ENCODE measurements at places on chromosomes 1 and 21.

DNA sequence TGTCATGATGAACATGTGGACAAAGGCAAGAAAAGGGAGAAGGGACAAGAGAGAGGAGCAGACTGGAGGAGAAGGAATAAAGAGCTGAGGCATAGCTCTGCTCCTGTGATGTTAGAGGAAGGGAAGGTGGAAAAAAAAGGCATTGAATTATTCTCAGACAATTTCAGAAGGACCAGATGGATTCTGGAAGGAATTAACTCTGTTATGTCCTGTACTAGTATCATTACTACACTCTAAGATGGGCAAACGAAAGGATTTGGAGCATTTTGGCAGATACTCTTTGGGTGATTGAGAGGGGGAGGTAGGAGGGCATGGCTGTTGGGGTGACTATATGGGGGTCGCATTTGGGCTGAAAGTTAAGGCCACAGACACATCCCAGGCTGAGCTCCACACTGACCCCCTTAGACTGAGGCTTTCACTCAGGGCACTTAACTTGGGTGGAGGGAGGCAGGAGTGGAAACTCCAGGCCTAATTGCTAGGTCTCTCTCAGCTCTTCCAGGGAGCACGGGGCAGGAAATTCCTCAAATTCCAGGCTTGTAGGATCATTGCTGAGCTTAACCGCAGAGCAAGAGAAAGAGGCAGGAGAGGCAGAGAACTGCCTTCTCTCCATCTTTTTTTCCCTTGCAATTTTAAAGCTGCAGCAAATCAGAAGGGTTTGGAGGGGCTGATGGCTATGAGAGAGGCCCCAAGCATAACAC is 25.9 kb downstream of the KIRREL1 start:
- no peak for DNase-seq

DNA sequence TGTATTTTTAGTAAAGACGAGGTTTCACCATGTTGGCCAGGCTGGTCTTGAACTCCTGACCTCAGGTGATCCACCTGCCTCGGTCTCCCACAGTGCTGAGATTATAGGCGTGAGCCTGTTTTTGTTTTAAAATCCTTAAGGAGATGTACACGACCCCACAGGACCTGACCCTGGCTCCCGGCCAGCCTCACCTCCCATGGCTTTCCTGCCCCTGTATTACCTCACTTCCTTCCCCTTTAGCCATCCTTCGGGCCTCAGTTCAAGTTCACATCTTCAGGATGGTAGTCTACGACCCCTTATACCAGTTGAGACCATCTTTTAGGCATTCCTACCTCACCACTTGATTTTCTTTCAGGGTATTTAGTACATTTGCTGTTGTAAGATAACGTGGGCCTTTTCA is 36.3 kb downstream of the TCP10L start:
- no peak for DNase-seq

DNA sequence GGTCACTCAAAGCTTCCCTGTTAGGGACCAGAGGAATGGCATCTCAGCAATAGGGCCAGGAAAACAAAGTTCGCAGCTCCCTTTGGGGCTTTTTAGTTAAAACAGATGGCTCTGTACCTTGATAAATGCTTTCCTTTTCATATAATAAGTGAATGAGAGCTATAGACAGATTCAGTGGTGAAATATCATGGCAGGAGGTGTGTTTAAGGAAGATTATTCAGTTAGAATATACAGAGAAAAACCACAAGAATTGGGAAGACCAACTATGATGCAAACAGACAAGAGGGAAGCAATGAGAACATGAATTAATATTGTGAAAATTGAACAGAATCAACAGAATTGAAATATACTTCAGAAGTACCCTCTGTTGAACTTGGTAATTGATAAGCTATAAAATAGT is 379.4 kb downstream of the PLPP3 start:
- DNase-seq = no peak

GRCh38 chr1:230849451-230850224 is 18.7 kb downstream of the C1orf198 start:
- no peak for DNase-seq

DNA sequence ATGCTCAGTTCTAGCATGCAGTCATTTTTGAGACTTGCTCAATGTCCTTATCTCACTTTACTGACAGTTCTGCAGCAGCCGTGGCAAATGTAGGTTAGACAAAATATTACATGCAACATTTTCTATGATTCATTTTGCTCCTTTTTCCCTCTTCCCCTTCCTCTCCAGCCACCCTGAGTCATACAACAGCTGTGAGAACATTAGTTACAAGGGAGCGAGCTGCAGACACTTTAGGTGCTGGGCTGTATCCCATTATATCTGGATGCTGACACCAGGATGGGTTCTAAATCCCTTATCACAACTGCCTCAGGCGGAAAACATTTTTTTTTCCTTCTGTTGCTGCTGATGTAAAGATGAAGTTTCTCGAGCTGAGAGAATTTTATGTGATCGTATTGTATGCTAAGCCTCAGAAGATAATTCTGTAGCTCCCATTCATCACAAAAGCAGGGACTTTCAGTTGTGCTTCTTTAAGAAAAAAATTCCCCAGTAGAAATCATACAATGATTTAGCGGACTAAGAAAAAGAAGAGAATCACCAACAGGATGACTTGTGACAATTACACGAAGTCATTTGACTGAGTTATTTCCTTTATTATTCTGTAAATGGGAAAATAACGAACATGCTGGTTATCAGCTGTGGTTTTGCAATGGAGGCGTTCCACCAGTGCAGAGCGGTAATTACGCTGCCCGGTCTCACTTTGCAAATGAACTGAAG is 345.0 kb downstream of the DISC1 start:
- DNase-seq = no peak

GRCh38 chr1:200659269-200659668 is 10.4 kb downstream of the DDX59 start:
- no peak for DNase-seq

DNA sequence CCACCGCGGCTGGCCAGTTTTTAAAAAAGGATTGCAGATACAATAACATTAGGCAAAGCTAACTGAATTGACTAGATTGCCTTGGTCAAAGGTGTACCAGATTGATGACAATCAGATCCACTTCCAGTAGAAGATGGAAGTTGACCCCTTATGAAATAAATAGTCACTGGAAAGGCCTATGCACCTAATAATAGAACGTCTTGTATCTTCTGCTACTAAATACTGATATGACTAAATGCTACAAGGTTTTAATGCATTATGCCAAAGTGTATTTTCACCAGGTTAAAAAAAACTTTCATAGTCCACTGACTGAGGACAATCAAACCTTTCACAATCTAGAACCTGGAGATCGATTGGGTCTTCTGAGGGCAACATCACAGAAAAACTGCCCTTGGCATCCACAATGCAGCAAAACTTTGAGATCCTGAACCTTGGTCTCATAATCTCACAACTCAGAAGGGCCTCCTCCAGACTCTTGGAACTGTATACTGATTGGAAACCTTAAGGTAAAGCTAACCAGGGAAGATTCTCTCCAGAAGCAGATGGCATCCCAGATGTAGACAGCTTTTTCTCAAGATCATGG is 7.8 kb upstream of the RBBP5 start:
- DNase-seq = no peak

- no peak for DNase-seq
Observed at GRCh38 chr1:187641463-187641862, 812.7 kb downstream of the PLA2G4A start.

GRCh38 chr1:171817511-171818265 is 23.6 kb upstream of the DNM3 start:
- no peak for DNase-seq

GRCh38 chr1:232445361-232446106 is 184.4 kb downstream of the SIPA1L2 start:
- DNase-seq = no peak

DNA sequence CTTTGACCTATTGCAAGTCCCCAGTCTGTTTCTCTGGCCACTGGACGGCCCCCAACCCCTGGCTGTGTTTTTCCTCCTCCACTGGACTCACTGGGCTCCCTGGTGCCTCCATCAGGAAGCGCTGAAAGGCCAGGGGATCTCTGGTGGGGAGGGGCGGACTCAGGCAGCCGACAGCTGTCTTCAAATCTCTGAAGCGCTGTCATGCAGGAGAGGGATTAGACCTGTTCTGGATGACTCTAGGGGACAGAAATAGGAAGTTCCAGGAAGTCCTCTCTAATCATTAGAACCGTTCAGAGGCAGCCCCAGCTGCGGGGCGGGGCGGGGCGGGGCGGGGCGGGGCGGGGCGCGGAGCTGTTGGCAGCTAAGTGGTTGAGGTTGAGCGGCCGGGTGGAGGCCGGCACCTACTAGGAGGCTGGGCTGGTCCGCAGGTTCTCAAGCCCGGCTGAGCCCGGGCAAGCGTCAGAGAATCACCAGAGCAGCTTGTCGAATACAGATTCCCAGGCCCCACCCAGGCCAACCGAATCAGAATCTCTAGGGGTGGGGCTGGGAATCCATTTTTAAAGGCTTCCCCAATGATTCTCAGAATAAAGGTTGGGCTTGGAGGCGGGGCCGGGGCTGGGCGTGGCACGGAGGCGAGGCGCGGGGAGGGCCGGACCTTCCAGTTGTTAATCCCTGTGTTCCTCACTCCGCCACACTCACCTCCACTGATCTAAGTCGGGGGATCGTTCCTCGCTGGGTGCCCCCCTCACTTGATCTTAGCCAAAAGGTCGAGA is 11.4 kb upstream of the PHLDA3 start:
- DNase-seq = peak; percentile 12

- no peak for DNase-seq
Observed at GRCh38 chr1:15700508-15700907, 16.4 kb downstream of the PLEKHM2 start.

GRCh38 chr1:2350911-2351655 is 40.3 kb downstream of the MORN1 start:
- DNase-seq = no peak

- DNase-seq = no peak
Observed at GRCh38 chr1:228983231-228983660, 248.0 kb downstream of the RHOU start.

DNA sequence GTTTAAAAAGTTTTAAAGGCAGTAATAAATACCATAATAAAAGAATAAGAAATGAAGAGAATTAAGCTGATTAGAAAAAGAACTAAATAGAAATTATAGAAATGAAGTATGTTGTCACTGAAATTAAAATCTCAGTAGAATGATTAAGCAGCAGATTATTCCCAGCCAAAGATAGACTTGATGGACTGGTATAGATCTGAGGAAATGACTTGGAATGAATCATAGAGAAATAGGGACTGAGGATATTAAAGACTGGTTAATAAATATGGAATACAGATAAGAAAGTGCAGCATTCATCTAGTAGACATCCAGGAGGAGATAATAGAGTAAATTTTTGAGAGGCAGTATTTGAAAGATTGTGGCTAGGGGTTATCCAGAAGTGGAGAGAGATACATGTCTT is 28.7 kb downstream of the MARK1 start:
- DNase-seq = no peak

DNA sequence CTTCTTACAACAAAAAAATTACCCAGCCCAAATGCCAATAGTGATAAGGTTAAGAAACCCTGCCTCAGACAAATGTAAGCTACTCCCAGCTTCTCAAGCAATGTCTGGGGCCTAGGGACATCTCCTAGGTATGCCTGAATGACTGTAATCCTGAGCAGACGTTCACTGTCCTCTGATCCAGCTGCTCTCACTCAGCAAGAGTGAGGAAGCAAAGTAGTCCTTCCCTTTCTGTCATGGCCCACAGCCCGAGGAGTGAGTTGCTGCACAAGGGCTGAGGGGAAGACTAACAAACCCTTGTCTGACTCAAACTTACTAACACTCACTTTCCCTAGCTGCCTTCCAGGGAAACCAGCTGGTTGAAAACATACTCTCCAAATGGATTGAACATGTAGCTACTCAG is 124.9 kb upstream of the TNFSF4 start:
- no peak for DNase-seq

DNA sequence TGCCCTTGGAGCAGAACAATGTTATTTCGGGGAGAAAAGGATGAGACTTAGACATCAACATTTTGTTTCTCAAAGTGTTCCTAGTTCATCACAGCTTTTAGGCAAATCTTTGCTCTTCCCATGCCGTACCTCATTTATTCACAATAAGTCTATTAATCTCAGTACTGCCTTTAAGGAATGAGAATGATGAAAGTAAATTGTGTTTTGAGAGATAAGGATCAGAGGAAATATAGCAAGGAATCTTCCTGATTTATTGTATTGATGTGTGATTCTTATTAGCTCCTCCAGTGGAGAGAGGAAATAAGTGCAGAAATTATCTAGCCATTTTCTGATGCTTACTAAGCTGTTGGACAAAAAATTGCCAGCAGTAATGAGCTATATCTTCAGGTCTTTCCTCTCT is 2.0 kb downstream of the POLR3C start:
- no peak for DNase-seq

DNA sequence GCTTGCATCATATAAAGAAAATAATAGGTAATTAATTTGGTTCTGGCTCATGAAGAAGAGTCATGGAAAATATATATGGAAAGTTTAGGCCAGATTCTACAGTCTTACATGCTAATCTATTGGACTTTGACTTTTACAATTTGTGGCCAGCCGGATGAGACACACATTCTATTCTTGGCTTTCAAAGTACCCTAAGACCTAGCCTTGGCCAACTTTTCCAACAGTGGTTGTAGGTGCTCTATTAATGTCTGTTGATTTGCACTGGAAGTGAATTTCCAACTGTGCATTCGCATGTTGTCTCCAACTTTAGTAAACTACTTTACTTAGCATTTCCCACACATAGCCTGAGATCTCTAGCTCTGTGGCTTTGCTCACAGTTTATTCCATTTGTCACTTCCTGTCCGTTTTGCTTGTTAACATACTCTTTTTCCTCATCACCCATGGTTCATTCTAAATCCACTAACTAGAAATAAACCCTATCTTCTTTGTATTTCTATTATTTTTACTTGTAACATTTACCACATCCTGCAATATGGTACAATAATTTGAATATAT is 644.0 kb downstream of the PTPRC start:
- no peak for DNase-seq

GRCh38 chr1:58143972-58144697 is 402.4 kb downstream of the OMA1 start:
- DNase-seq = no peak

- DNase-seq = no peak
Observed at GRCh38 chr1:213326281-213327016, 275.4 kb downstream of the RPS6KC1 start.

DNA sequence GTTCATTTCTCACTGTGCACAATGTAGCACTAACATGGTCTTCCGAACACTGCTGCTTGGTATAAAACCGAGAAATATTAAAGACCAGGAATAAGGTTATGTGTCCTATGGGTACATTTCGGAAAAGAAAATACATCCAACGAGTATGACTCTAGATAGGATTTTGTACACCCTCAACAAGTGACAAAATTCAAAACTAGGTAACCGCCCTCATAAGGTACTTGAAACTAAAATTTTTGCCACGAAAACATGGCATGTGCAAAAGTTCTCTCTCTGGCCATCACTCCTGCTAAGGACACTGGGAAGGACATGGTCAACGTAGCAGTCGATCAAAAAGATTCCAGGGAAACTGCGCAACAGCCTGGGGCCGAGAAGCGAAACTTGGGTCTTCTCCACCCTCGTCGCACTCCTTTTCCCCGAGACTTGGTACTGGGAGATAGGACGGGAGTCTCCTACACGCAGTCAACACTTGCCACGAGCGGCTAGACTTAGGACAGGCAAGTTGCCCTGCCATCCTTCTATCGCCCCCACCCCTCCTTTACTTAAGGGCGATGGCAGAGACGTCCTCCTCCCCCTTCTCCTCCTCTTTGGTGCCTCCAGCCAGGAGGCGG is 338 bp upstream of the TOR1AIP1 start:
- DNase-seq = no peak

- no peak for DNase-seq
Observed at GRCh38 chr1:69263921-69264391, 303.8 kb upstream of the LRRC7 start.
